Heart left ventricle (tissue), 16 donors: ENCODE measurements at places on chromosomes 12 and 14. TPM values are rescaled to one million over a fixed set of nuclear protein-coding genes. Genes with fewer than 3 reads are reported as not detected.

Gene TDRD9
- 1.1 TPM for total RNA-seq

GRCh38 chr12:39966721-39967120 lies 139.2 kb downstream of the SLC2A13 start:
- DNase-seq = no peak

Gene DPF3
- total RNA-seq = 51.4 TPM

GRCh38 chr12:105384916-105385535 lies 54.5 kb downstream of the C12orf75 start:
- DNase-seq = no peak

GRCh38 chr12:26809611-26810285 lies 23.2 kb downstream of the ITPR2 start:
- no peak for DNase-seq

Gene GLT1D1
- 0.26 TPM for total RNA-seq

GRCh38 chr12:101597164-101597563 lies 2.4 kb downstream of the MYBPC1 start:
- DNase-seq = no peak

DNA sequence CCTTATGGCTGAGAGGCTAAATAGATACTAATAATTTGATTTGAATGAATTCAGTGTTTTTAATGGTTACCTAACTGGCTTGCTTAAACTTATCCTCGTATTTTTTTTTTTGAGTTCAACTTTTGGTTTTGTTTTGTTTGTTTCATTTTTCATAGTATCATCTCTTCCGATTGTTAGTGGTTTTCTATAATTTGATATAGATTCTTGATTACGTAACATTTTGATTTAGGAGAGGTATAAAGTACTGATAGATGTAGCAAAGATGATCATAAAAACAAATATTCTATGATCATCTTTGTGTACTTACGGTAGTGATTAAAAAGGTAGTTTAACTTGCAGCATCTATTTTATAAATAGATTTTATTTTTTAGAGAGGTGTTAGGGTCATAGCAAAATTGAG lies 93.0 kb downstream of the ALX1 start:
- no peak for DNase-seq
